Amygdala (tissue), 56 donors: ENCODE measurements at places on chromosomes 7 and 10.

GRCh38 chr7:127654404-127655394, 2.7 kb downstream of the SND1 start:
- no peak for DNase-seq

DNA sequence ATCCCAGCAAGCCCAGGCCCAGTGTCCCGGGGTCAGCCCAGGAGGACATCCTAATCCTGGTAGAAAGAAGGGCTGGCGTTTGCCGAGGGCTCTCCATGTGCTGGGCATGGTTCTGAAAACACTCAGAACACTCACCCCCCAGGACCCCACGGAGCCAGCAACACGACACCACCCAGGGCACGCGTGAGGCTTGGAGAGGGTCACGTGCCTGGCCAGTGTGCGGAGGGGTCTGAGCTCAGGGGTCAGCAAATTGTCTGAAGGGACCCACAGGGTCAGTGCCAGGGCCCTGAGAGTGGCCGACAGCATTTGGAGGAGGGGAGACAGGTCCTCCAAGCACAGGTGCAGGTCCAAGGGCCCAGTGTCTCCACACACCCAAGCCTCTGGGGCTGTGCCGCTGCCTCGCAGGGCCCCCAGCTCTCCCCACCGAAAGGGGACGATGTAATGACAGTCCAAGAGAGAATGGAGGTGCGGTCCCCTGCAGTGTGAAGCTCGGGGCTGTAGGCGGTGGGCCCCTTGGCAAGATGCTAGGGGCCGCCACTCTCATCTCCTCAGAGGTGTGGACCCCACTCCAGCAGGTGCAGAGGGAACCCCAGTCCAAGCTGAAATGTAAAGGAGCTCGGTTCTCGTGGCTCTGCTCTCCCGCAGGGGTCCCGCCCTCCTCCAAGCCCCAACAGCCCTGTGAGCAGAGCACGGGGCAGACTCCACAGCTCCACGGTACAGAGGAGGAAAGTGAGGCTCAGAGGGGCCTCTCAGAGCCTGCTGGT, 7.8 kb downstream of the FOXL3 start:
- DNase-seq, result no peak

- no peak for DNase-seq
Observed at GRCh38 chr10:33897291-33897752, 562.9 kb upstream of the NRP1 start.

- no peak for DNase-seq
Observed at GRCh38 chr10:30396698-30397097, 37.3 kb upstream of the MAP3K8 start.

- DNase-seq, result peak; percentile 11
Observed at GRCh38 chr7:101399759-101400158, 37.1 kb downstream of the COL26A1 start.

DNA sequence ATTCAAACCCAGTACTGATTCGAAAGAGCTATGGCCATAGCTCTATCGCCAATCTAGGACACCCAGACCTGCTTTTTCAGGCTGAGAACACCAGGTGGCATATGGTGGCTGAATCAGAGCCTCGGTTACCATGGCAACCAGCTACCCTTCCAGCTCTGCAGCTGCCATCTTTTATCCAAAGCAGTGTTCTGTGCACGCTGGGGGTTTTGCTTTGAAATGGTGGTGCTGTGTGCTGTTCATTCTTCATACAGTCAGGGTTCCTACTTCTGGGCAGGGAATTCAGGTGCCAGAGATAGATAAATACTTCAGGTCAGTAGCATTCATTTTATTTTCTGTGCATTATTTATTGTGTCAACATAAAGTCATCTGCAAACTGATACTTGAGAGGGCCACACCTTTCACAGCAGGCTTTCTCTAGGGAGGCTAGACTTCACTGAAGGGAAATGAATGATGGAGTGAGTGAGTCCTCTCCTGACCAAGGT, 85.4 kb downstream of the AKR1D1 start:
- DNase-seq, result peak; percentile 63

DNA sequence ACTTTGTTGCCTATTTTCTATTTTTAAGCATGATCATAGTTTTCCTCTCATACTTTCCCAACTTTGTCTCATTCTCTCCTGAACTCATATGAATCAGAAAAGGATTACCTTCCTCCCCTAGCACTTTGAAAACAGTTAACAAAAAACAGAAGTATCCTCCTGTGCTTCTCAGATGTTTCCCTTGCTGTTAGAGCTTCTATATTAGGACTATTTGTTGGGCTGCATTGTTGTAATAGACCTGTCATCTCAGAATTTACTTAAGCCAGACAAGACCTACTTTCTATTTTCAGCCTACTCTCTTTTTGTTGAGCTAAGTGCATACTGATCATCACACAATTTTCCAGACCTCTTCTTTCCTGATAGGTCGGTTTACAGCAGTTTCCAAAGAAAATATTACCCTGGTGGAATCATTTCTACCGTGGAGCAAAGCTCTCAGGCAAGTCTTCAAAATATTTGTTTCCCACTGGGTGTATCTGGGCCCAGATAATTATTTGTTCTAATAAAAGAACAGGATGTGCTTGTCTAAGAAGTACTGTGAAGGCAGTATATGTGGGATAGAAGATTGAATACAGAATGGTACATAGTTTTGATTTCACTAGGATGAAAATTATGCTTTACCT, 411.9 kb upstream of the KLF6 start:
- DNase-seq, result no peak

DNA sequence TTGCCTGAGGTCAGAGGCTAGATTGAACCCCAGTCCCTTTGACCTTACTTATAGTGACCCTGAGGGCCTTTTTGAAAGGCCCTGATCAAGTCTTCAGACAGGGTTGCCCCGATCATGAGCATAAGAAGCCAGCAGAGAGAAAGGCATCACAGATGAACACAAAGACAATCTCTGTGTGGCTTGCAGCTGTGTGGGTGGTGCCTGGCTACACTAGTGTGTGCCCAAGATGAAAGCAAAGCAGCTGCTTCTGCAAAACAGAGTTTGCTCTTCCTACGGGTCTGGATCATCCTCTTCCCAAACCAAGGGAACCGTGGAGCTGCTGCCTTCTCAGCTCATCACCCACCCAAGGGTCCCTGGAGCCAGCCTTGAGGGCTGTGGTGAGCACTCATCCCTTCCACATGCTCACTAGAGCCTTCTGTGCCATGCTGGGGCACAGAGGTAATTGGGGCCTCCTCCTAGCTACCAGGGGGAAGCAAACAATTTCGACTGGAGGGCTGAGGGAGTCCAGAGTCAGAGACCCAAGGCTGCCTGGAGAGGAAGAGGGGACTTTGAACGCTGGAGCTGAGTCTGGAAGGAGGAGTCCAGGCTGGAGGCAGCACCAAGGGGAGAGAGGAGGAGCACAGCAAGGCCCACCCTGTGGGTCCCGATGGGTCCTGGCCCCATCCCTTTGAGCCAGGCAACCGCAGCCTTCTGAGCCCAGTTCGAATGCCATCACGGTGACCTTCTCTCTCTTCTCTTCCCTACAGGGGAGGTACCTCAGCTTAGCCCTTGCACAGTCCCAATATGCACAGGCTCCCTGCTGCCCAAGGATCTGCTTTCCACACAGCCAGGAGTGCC, 42.3 kb downstream of the ANTXRL start:
- DNase-seq, result peak; percentile 28

GRCh38 chr7:74253835-74254128, 417 bp downstream of the RFC2 start:
- no peak for DNase-seq

DNA sequence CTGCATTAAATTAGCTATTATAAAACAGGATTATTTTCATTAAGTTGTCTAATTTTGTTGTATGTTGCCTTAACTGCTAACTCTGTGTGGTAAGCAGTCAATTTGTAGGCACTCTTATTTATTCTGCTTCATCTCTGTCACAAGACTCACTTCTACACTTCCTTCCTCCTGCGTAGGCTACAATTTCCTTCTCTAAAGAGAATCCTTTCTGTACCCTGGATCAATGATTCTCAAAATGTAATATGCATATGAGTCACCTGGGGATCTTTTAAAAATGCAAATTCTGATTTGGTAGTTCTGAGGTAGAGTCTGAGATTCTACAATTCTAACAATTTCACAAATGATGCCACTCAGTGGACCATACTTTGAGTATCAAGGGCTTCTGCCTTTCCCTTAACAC, 4.4 kb upstream of the UBE2D1 start:
- DNase-seq, result no peak

DNA sequence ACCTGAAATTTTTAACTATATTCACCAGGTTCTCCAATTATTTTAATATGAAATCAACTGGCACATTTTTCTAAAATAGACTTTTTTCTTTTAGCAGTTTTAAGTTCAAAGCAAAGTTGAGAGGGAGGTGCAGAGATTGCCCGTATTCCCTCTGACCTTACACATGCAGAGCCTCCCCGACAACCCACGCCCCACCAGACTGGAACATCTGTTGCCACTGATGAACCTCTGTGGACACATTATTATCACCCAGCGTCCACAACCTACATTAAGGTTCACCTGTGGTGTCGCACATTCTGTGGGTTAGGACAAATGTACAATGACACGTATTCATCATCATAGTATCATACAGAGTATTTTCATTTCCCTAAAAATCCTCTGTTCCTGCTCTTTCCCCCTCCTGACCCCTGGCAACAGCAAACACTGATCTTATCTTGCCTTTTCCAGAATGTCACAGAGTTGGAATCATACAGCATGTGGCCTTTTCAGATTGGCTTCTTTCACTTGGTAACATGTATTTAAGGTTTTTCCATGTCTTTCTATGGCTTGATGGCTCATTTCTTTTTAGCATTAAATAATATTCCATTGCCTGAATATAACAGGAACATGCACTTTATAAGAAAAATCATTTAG, 37.1 kb downstream of the COBL start:
- DNase-seq, result no peak

DNA sequence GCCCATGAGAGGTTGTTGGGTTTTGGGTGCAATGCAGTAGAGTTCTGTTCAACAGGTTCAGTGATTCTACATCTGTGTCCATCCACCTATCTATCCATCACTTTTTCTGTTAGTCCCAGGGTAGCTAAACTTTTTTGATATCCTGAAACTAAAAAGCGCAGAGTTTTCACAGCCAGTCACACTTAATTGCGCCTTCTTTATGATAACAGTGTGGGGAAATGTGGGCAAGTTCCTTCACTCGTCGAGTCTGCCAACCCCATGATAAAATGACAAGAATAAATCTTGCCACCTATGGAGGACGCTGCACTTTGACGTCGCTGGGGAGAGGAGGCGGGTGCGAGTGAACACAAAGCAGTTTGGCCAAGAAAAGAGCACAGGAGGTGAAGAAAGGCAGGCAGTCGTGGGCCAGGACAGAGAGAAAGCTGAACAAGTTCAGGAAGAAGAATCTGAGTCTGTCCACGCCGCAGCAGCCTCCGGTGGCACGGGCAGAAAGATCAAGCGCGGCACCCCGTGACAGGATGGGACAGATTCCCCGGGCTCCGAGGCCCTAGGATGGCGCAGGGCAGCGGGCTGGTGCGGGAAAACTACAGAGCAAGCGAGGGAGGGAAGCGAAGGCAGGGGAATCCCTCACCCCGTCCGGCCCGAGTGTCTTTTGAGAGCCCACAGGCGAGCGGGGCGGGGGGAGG, 9.2 kb downstream of the SP8 start:
- no peak for DNase-seq

- DNase-seq, result no peak
Observed at GRCh38 chr7:82209179-82209747, 234.3 kb downstream of the CACNA2D1 start.

DNA sequence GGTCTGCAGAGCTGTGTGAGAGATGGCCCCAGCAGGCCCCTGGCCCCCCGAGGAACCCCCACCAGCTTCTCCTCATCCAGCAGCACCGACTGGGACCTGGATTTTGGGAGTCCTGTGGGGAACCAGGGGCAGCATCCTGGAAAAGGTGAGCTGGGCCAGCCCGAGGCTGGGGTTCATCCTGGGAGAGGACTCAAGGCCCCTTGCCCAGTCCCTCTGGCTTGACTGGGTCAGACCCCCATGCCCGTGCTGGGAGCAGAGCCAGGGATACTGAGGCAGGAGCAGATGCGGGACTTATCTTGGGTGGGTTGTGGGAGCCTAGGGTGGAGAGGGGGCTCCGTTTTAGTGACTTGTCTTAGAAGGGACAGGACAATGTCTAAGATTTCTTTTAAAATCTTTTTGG, 47.5 kb downstream of the ZNF467 start:
- no peak for DNase-seq

- DNase-seq, result no peak
Observed at GRCh38 chr7:1269336-1269890, 36.7 kb downstream of the UNCX start.

DNA sequence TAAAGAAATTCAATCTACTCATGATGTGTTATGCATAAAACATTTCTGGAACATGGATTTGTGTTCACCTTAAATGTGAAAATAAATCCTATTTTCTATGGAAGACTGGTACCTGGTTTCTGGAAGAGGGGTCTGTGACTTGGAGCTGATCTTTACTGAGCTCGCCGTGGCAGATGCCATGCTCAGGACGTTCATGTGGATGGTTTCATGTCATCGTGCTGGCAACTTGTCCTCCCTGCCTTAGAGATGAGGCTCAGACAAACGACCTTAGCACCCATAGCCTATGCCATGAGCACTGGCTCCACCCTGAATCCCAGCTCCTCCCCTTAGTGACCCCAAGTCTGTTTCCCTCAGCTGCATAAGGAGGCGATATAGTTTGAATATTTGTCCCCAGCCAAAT, 7.3 kb downstream of the PPIF start:
- no peak for DNase-seq

- no peak for DNase-seq
Observed at GRCh38 chr10:78992333-78992732, 76.4 kb upstream of the ZMIZ1 start.

- DNase-seq, result no peak
Observed at GRCh38 chr10:32004161-32004591, 52.0 kb downstream of the KIF5B start.

DNA sequence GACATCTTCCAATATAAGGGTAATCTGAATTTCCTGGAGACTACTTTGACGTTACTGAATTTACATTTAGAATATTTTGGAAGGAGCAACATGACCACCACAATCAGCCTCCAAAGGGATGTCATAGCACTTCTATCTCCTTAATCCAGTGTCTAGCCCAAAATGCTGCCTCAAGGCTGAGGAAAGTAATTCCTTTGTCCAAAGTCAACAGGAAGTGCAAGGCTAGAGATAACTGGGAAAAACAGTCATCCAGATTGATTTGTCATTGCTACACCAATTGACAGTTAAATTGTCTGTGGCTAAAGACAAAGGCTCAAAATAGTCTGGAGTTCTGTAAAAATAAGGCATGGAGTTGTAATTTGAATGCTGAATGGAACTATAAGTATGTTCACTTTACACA, 3.9 kb upstream of the TFPI2 start:
- DNase-seq, result no peak

DNA sequence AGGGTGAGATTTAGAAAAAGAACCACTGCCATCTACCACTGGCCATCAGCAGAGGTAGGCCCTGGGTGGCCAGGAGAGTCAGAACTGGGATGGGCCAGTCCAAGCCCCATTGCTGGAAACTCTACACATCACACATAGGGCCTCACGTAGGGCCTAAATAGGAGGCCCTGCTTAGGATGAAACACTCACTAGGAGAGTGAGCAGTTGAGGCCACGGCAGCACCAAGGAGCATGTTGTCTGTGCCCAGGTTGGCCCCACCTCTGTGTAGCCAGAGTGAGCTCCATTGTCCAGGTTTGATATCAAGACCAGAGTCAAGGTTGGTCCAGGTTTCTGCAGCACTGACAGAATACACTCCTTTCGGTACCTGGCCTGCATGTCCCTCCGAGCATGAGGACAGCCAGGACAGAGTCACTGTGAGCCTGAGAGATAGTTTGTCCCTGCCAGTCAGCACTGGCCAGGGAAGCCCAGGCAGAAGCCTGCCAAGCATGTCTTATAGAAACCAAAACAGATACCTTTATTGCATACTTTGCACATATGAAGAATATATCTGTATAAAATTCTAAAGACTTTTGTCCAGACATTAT, 77.9 kb upstream of the CAMK2B start:
- no peak for DNase-seq
